CD4-positive, alpha-beta T cell treated with Interleukin-6 for 4 hours (primary cell): ENCODE measurements at places on chromosomes 7 and 10.

- no peak for DNase-seq
Measured at GRCh38 chr10:80421050-80421706, 12.8 kb downstream of the PRXL2A start.

DNA sequence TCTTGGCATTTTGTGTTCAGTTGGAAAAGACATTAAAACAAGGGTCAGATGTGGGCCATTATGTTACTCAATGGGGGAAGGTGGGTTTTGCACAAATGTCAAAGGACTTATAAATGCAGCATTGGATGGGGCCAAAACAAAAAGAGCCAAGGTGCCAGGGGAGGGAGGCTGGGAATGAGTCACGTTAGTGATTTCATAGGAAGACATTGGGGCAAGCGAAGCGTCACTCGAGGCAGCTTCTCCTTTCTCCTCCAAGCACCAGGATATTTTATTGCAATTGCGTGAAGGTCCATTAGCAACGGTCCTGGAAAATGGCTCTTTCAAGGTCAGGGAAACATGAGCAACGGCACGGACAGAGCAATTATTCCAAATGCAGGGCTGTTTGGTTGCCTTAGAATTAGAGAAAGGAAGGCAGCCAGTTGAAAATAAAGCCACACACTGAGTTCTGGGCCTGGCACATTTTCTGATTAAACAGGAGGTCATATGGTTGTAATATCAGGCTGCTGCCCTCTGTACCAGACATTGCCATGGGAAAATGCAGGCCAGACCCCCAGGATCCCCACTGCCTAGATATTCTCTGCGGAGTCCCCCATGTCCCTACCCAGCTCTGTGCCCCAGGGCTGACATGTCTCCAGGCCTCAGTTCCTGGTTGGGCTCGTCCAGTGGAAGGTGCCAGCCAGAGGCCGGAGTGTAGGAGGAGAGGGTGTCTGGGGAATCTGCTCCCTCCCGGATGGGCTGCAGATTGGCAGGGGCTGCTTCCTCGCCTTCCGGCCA, 63.3 kb upstream of the NANOS1 start:
- no peak for DNase-seq

GRCh38 chr7:106053109-106053508, 59.0 kb downstream of the SYPL1 start:
- no peak for DNase-seq

DNA sequence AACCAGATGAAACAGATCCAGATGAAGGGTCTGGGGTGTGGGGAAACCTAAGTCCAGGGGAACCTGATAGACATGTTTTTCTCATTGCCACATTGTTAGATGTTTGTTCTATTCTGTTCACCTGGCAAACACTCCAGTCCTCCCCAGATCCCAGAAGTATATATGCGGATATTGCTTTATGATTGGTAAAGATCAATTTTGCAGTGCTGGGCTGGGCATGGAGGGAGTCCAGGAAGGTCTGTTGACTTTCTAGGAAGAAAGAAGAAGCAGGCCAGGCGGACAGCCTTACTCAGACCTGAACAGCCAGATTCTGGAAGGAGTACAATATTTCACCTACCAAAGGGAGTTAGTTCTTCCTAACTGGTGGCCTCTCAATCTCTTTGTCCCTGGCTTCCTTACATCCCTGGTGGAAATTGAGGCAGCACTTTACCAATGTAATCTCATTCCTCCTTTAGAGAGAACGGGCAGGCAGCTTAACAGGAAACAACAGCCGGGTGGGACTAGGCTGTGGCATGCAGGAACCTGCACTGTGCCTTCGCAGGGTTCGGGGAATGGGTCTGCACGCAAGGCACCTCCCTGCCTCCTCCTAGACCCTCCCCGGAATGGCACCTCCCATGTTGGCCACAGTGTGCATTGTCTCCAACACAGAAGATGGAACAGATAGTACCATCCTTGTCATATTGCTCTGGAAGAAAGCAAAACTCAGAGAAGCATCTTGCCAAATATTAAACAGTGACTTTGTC, 930 bp downstream of the GIMAP6 start:
- DNase-seq, result peak; percentile 90

- DNase-seq, result peak; percentile 37
Measured at GRCh38 chr10:101397140-101397539, 43.2 kb downstream of the BTRC start.

DNA sequence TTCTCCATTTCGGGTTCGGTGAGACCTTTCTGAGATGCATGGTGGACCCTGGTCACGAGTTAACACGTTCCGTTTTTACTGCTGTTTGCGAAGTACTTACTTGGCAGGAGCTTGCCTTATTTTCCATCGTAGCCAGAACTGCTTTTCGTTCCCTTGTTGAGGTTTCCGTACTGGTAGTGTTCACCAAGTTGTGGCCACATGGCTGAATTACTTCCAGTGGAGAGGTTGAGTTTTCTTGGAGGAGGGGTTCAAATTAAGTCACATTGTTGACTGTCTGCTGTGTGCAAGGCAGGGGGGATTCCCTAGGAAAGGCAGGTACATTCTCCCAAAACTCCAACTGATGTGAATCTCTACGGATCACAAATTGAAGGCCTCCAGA, 4.0 kb downstream of the MXI1 start:
- no peak for DNase-seq

- DNase-seq, result no peak
Measured at GRCh38 chr10:104246976-104247375, 7.7 kb upstream of the GSTO1 start.

GRCh38 chr10:24721229-24722106, 2.2 kb downstream of the ARHGAP21 start:
- DNase-seq, result no peak

DNA sequence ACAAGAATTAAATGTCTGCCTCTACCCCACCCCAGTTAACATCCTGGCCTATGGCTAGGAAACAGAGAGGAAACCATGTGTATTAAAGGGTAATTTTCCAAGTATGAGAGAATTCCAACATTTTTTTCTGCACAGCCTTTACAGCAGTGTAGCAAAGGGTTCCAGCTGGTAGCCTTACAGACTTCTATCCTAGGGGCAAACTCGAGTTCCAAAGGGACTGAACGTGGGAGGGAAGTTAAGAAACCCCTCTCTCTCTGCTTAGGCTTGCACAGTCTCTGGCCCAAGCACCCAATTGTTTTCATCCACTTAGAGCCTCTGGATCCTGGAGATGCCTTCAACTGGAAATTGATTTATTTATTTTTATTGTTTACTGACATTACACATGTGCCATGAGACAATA, 60.3 kb downstream of the SLC16A12 start:
- no peak for DNase-seq

- DNase-seq, result peak; percentile 97
Measured at GRCh38 chr7:106112118-106112971, at the start of gene SYPL1. SYPL1 (minus strand) TSS chr7:106112312; CDS start chr7:106112208, 104 bp downstream.

DNA sequence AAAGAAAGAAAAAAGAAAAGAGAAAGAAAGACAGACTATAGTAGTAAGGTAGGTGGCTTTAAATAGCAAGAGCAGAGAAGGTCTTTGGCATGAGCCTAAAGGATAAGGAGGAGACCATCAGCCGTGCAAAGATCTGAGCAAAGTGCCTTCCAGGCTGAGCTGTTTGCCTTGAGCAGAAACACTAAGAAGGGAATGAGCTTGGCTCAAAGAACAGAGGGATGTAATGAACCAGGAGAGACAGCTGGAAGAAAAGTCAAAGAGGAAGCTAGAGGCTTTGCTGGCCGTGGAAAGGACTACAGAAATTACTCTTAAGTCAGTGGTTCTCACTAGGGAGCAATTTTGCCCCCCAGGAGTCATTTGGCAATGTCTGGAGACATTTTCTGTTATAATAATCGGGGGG, 228.6 kb downstream of the FGFR2 start:
- DNase-seq, result no peak

GRCh38 chr10:82980321-82980720, 1105.3 kb downstream of the NRG3 start:
- DNase-seq, result no peak

GRCh38 chr10:98519841-98520240, 73.1 kb upstream of the HPS1 start:
- DNase-seq, result no peak

DNA sequence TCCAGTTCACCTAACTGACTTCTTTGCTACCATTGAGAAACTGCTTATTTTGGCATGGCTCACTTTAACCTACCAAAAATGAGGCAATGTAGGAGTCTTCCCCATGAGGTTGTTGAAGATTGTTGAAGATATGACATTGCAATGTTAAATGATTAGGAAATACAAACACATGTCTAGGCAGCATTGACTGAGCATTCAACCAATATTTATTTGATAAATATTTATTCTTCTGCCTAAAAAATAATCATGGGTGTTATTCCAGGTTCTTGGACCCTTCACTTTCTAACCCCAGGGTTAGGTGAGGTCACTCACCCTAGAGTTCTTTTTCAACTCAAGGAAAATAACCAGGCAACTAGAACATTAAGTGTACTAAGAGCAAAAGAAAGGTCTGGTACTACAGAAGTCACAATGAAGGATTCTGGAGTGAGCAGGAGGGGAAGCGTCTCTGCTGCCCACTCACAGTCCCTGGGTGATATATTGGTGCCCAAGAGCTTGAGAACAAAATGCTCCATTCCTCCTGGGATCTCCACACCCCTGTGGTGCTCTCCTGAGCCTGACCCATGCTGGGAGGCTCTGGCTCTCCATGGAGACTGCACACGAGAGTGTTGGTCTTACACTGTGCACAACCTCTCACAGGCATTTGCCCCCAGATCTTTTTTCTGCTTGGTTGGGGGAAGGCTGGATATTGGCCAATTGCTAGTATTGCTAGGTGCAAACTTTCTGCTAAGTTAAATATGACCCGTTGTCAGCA, 123.4 kb downstream of the SPAG6 start:
- no peak for DNase-seq

GRCh38 chr7:110358028-110358427, 732.9 kb upstream of the LRRN3 start:
- no peak for DNase-seq

DNA sequence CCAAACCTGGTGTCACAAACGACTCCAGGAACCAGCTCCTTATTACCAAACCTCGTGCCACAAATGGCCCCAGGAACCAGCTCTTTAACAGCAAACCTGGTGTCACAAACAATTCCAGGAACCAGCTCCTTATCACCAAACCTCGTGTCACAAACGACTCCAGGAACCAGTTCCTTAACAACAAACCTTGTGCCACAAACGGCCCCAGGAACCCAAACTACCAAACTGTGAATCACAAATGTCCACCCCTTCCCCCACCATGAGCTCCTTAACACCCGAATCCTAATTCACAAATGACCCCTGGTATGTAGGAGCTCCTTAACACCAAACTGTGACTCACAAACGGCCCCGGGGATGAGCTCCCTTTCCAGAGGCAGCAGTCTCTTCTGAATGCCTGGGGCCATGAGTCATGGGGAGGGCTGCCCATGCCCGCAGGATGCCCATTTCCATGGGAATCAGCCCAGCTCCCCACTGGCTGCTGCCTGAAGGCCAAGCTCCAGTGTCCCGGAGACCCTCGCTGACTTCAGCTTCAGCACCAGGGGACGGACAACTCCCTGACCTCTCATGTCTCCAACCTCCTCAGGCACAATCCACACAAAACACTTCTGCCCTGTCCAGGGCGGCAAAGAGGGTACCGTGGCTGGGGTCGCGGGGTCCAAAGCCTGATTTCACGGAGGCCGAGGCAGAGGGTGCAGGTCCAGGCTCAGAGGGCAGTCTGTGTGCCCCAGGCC, 213.1 kb downstream of the ELFN1 start:
- no peak for DNase-seq

- no peak for DNase-seq
Measured at GRCh38 chr7:8111282-8111960, 142.8 kb downstream of the GLCCI1 start.

DNA sequence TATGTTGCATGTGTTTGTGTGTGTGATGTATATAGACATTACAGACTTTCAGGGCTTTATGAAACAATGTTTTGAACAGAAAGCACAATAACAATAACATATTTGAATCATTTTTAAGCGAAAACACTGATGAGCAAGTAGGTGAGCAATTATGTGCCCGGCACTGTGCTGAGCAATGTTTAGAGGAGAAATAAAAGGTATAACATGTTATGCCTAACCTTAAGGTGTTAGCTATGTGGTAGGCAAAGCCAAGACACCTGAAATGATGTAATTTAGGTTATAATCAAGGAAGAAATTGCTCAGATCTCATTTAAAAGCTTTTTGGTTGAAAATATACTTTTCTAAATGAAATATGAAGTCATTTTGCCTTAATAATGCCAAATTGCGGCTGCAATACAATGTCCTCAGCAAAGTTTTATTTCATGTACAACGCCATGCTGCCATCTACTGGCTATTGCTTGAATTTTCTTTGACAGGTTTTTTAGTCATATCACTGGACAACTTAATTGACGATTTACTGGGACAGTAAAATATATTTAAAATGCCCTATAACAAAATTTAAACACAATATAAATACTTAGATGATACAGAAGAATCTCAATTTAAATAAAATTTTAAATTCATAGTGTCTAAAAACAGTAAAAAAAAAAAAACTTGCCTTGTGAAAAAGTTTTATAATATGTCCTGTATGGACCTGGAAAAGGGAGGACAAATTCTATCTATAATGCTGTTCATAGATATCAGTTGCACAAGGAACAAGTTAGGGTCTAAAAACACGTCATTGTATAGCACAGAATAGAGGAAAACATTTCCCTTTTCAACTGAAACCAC, 131.1 kb upstream of the CDK1 start:
- peak; percentile 57 for DNase-seq

DNA sequence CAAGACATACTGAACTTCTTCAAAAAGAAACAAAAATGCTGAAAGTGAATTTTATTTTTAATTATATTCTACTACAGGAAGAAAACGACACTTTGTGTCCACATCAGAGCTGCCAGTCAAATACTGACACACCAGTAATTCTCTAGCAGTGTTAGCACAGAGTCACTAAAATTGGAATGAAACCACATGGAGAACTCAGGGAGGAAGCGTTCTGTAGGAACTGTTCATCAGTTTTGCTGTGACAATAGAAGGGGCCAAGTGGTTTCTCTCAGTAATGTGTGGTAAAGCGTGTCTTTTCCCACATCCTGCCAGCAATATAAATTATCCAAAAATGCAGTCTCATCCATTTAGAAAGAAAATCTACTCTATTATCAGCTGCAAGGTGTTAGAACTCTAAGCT, 683.3 kb downstream of the GRM8 start:
- no peak for DNase-seq

DNA sequence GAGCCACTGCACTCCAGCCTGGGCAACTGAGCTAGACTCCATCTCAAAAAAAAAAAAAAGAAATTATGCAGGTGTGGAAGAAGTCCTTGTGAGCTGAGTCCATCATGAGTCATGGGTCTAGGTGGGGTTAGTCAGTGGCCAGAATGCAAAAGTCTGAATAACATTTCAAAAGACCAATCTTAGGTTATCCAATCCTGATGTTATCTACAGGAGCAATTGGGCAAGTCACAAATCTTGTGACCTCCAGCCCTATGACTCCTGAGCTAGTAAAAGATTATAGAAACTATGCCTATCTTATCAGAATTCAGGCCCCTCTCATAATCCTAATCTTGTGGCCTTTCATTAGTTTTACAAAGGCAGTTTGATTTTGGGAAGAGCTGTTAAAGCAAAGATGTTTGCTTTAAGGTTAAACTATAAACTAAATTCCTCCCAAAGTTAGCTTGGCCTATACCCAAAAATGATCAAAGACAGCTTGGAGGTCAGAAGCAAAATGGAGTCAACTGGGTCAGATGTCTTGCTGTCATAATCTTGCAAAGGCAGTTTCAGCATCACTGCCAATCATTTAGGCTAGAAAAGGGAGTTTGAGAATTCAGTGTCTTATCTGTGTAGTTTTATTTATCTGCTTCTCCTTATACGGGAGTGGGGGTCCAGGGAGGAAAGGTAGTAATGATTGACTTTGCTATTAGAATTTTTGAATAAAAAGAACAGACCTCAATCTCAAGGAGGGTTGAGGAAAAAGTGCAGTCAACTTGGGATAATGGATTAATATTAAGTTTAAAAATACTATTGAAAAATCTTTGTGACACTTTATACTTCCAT, 71.2 kb upstream of the TRIM24 start:
- DNase-seq, result no peak
